NCI-H2171 treated with DMSO at 0.1 percent for 48 hours (cell line): ENCODE measurements at places on chromosomes 7 and 10.

DNA sequence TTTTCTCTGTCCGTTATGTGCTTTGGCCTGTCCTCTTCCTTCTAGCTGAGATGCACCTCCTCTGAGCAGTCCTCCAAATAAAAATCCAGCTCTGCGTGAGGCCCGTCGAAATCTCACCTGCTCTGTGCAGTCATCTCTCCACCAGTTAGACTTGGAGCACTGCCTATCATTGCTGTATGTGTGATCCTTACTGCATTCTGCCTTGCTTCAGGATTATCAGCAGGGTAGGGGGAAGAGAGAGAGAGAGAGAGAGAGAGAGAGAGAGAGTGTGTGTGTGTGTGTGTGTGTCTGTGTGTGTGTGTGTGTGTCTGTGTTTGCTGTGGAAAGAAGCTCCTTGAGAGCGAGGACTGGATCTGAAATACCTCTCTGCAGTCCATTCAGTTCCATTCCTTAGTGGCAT is 129.4 kb downstream of the CCNY start:
- no peak for DNase-seq

- no peak for DNase-seq
These were observed 62.4 kb upstream of the WAPL start for GRCh38 chr10:86583983-86584382.

DNA sequence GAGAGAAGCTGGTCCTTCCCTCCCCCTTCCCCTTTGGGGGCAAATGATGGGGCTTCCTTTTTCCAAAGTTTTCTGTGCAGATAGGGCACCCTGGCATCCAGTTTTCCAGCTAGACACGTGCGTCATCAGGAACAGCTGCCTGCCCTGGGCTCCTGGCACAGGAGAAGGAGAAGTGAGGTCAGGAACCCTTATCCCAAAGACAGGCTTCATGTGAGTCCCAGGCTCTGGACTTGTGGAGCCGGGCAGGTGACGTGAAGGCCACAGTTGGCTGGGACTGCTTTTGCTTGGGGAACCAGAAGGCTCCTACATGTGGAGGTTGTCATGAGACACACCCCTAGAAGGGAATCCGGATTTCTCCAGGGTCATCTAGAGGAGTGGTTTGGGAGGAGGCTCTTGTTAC is 66.5 kb downstream of the RBM20 start:
- DNase-seq, result no peak

GRCh38 chr7:17097668-17098297 is 200.7 kb upstream of the AHR start:
- no peak for DNase-seq

GRCh38 chr10:10798102-10798863 is 219.4 kb upstream of the CELF2 start:
- DNase-seq, result no peak
